ENCODE measurements at places on chromosomes 12 and 14. TPM values are rescaled to one million over a fixed set of nuclear protein-coding genes. Genes with fewer than 3 reads are reported as not detected.

MDM1 gene
- 10.6 TPM for total RNA-seq

MYO1H gene
- total RNA-seq, result 0.11 TPM

DNA sequence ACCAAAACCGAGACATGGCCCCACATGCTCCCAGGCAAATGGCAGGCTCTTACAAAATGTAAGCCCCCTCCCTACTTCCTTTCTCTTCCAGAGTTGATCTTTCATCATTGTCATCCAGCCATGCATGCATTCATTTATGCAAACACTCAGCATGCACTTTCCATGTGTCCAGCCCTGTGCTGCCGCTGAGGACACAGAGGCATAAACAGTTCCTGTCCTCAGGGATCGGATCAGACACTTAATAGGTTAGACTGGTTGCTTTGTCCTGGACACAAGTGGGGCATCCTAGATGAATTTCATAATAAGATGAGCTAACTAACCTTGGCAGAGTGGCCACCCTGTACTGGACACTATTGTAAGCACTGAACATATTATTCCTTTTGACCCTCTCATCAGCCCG is 23.1 kb downstream of the PRIMA1 start:
- H3K27ac ChIP-seq, result no peak overlapping the region
- H3K27me3 ChIP-seq, result no peaks in the 10 kb centered on the region
- no peak for DNase-seq
- no peaks in the 10 kb centered on the region for H3K36me3 ChIP-seq
- H3K4me1 ChIP-seq, result no peaks in the 10 kb centered on the region

DNA sequence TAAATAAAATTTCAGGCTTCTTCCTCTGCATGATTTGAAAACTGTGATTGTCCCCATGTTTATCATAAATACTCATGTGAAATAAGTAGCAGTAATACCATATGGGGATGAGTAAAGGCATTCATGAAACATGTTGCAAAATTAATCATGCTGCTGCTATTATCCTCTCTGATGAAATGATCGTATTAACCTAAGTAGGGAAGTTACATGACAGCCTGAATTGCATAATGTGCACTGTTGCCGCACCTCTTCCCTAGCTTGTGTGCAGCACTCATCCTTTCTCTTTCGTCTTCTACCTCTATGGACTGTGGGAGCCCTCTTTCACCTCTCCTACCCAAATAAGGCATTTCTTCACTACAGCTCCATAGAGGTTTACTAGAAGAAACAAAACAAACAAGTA is 367.6 kb downstream of the SOX5 start:
- H3K36me3 ChIP-seq, result no peaks in the 10 kb centered on the region
- DNase-seq, result no peak
- peaks cover 2% of the 10 kb centered on the region for H3K4me1 ChIP-seq
- H3K27ac ChIP-seq, result no peak overlapping the region
- no peaks in the 10 kb centered on the region for H3K27me3 ChIP-seq

GRCh38 chr12:49502590-49502989 is 36.2 kb upstream of the KCNH3 start:
- no peaks in the 10 kb centered on the region for H3K4me1 ChIP-seq
- H3K27ac ChIP-seq, result no peak overlapping the region
- no peaks in the 10 kb centered on the region for H3K27me3 ChIP-seq
- no peak for DNase-seq
- peaks cover 34% of the 10 kb centered on the region for H3K36me3 ChIP-seq
- no peak overlapping the region for H3K4me3 ChIP-seq

DNA sequence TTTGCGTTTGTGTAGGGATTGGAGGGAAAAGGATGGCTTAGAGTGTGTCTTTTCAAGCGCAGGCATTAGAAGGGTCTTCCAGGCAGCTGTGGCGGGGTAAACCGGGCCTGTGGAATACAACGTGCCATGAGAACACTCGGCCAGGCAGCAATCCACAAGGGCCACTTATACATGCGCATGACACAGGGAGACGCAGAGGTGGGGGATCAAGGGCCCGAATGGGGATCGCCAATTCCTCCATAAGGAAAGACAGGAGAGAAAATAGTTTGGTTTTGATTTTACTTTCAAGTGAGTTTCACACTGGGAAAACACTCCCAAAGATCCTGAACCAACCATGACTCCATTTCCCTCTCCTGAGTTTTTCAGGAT is 71.6 kb downstream of the SPRING1 start:
- peaks cover 11% of the 10 kb centered on the region for H3K4me1 ChIP-seq
- DNase-seq, result no peak
- H3K4me3 ChIP-seq, result no peak overlapping the region

GRCh38 chr12:131003716-131004045 is 50.0 kb downstream of the ADGRD1 start:
- H3K36me3 ChIP-seq, result peaks cover 4% of the 10 kb centered on the region
- no peak for DNase-seq
- H3K27ac ChIP-seq, result no peak overlapping the region

DNA sequence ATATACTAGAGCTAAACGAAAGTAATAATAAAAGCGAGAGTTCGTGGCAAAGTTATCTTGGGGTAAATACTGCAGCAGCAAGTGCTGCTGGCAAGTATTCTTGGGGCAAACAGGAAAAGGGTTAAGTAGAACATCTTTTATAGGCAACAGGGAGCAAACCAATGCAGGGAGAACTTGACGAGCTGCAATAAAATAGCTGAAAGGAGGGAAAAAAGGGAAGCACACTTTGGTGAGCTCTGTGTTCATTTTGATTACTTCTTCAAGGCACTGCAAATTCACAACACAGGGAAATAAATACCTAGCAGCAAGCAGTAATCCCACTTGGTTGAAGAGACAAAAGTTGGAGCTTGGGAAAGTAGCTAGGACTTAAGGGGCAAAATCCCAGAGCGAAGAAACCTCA is 42.3 kb upstream of the TTC7B start:
- no peaks in the 10 kb centered on the region for H3K36me3 ChIP-seq
- no peaks in the 10 kb centered on the region for H3K27me3 ChIP-seq
- H3K4me3 ChIP-seq, result no peak overlapping the region
- H3K4me1 ChIP-seq, result no peaks in the 10 kb centered on the region
- H3K27ac ChIP-seq, result no peak overlapping the region

DNA sequence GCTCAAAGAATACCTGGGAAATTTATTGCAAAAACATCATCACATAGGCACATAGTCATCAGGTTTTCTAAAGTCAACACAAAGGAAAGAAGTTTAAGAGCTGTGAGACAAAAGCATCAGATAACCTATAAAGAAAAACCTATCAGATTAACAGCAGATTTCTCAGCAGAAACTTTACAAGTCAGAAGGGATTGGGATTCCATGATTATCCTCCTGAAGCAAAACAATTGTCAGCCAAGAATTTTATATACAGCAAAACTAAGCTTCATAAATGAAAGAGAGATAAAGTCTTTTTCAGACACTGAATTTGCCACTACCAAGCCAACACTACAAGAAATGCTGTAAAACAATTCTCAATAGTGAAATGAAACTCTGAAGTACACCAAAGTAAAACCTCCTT is 28.8 kb upstream of the LGR5 start:
- H3K27me3 ChIP-seq, result no peaks in the 10 kb centered on the region
- DNase-seq, result no peak
- no peak overlapping the region for H3K4me3 ChIP-seq
- H3K36me3 ChIP-seq, result peaks cover 48% of the 10 kb centered on the region
- H3K27ac ChIP-seq, result no peak overlapping the region

DNA sequence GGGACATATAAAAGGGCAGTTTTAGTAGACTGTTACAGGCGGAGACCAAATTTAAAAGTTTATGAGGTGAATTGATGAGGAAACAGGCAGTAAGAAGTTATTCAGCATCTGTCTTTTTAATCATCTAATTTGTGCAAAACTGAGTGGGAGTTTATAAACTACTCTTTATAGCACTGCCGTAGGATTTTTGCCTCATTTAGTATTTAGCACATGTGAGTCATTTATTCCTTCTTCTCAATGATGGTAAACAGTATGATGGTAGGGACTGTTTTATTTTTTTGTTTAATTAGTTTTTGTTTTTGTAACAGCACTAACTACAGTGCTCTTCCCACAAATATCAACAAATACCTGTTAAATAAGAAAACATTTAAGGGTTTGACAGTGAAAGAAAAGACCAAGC is 20.6 kb downstream of the TOGARAM1 start:
- H3K27ac ChIP-seq, result no peak overlapping the region
- H3K36me3 ChIP-seq, result no peaks in the 10 kb centered on the region
- no peak overlapping the region for H3K4me3 ChIP-seq
- H3K4me1 ChIP-seq, result no peaks in the 10 kb centered on the region

GRCh38 chr12:7638064-7638759 is 27.5 kb downstream of the APOBEC1 start:
- peaks cover 7% of the 10 kb centered on the region for H3K4me1 ChIP-seq
- no peaks in the 10 kb centered on the region for H3K36me3 ChIP-seq
- peak overlapping the region; percentile 81 for H3K4me3 ChIP-seq
- no peaks in the 10 kb centered on the region for H3K27me3 ChIP-seq
- peak; percentile 92 for DNase-seq
- H3K27ac ChIP-seq, result no peak overlapping the region
